ENCODE measurements at places on chromosomes 4 and X.

DNA sequence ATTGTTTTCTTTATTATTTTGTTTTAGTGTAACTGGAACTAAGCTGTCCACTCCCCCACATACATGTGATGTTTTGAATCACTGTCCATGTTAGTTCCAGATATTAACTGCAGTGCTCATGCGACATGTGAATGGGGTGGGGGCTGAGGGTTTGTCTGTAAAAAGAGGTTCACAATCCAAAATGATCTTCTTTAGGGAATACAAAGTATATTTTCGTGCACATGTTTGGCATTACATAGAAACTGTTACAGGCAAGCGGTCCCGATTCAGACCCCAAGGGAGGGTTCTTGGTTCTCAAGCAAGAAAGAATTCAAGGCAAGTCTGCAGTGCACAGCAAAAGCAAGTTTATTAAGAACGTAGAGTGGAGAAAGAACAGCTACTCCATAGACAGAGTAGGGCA, 296.5 kb upstream of the CLNK start:
- DNase-seq = no peak

- DNase-seq = no peak
These were observed 60.0 kb downstream of the SLC9B1 start for GRCh38 chr4:102959496-102959895.

DNA sequence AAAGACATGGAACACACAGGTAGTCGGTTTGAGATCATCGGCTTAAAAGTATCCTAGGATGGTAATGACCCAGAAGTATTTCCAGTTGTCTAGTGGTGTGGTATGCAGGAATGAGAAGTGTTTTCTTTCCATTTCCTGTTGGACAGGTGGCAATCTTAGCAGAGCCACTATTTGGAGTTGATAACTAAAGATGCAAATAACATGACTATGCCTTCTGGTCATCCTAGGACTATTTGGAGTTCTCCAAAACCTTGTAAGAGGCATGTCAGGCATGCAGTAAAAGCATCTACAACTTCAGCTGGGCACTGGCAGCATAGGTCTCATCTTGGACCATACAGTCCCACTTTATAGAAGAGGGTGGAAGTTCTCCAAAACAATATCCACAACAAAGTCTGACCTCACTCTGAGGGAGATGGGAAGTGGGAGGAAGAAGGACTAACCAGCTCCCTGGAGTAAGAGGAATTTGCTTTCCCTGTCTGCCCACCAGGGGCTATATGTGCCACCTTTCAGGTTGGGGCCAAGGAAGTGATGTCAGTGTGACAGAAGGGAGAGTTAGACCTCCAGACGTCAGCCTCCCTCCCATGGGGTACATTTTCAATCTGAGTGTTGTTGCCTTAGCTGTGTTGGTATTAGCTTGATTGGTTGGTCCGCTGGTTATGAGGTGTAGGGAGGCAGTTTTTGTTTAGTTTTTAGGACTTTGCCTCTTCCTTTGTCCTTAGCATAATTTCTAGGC, 101.2 kb upstream of the MYOZ2 start:
- no peak for DNase-seq

DNA sequence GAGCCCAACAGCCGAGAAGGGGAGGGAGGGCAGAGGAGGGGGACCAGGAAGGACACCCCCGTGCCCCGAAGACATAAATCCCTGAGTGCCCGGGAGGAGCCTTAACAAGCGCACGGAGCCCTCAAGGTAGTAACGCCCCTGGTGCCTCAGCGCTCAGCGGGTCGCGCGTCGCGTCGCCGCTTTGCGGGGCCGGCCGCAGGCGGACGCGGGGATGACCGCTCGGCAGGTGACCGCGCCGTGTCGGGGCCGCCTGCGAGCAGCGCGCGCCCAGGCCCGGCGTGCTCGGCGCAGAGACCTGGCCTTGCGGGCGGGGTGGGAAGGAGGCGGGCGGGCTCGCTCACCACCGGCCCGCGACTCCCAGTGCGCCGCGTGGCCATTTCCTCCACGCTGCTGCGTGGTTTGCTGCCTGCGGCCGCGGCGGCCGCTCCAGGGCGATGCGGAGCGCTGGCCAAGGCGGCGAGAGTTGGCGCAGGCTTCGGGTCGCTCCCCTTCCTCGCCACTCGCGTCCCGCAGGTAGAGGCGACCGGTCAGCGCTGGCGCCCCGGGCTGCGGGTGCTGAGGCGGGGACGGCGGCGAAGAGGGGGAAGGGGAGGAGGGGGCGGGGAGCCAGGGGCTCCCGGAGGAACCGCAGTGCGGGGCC, 632 bp downstream of the CCSER1 start:
- peak; percentile 77 for DNase-seq

DNA sequence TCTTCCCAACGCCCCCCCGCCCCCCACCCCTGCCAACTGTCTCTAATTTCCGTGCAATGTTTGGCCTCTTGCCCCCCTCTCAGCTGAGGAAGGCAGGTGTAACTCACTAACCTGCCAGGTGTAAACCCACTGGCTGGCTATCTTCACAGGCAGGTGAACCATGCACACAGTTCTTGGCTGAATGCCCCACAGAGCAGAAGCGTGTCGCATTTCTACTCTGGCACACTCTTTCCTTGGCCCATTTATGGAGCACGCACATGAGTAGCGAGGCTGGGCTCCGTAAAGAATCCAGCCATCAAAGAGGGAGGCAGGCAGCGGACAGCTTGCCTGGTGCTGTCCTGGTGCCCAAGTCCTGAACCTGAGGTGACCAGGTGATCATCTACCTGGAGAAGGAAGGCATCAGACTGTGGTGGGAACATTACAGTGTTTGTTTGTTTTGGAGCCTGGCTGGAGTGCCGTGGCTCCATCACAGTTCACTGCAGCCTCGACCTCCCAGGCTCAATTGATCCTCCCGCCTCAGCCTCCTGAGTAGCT, 39.2 kb upstream of the CRMP1 start:
- no peak for DNase-seq

- no peak for DNase-seq
These were observed 59.7 kb downstream of the RWDD4 start for GRCh38 chr4:183599284-183599683.

DNA sequence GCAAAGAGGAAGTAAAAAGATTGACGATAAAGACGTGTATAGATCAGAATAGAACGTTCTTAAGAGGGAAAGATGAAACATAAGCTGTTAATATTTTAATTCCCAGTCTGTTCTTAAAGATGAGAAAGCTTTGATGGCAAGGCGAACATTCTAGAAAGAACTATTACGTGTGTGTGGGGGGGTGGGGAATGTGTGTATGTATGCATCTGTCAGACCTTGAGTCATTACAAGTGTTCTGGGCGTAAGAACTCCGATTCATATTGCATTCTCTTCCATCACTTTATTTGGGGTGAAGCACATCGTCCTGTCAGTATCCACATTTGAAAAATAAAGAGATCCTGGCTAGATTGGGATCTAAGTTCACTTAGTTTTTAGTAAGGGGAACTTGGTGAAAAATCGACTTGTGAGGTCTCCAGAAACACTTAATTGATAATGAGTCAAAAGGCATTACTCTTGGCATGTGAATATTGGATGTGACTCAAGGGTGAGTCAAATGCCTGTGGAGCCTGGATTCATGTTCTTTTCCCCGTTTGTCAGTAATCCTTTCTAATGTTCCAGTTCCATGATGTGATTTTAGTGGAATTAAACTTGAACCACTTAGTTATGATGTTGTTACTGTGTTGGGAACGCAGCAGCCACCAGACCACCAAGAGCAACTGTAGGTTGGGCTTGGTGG, 3.1 kb downstream of the SMS start:
- no peak for DNase-seq

DNA sequence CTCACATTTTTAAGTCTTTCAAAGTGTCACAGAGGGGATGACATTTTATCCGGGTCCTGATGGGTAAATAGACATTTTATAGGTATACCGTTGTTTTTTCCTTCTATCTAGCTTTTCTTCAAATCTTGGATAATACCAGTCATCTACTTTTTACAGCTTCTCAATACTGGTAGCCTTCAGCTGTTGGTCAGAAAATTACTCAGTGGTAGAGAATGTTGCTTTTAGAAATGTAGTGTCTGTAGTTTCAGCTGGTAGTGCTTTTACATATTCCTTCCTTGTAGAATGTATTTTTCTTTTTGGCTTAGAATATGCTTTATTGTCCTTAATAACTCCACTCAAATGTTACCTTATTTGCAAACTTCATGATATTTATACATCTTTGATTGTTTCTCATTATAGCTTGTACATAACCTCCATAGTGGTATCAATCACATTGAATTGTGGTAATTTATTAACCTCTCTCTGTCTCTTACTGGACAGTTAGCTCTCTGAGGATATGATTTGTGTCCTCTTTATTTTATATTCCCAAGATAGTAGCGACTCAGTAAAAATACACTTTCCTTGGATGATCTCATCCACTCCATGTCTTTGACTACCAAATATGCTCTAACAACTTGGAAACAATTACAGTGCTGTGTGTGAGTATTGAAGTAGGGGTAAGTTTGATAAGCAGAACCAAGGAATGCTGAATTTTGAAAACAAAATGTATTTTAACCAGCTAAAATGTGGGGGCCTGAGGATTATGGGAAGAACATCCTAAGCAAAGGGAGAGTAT, 53.8 kb downstream of the RAP1GDS1 start:
- DNase-seq = no peak

GRCh38 chr4:41015016-41015675, 199.2 kb downstream of the APBB2 start:
- DNase-seq = no peak

DNA sequence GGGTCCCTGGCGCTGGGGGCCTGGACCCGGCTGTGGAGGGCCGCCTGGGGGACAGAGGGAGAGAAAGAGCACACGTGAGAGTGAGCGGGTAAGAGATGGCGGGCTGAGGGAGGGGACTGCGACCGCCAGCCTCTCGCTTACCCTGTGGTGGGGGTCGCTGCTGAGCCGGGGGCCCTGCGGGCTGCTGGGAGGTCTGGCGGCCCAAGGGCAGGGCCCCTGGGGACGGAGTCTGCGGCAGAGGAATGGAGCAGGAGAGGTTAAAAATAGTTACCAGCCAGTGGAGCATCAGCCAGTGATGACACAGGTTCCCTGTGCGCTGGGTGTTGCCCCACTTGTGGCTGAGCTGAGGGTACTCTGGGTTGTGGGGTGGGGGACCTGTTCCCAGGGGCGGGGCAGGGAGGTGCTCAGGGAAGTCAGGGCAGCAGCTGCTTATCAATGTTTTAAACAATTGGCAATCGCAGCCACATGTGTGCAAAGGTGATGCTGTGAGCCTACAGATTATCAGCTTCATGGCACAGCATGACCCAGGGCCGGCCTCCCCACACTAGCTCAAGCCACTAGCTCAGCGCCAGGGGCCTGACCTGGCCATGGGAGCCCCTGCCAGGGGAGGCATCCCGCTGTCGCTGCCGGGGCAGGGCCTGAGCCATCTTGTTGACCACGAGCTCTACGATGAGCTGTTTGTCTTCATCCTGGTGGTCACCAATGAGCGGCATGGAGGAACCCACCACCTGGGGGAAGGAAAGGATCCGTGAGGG, 7.5 kb upstream of the TIMP1 start:
- DNase-seq = no peak

DNA sequence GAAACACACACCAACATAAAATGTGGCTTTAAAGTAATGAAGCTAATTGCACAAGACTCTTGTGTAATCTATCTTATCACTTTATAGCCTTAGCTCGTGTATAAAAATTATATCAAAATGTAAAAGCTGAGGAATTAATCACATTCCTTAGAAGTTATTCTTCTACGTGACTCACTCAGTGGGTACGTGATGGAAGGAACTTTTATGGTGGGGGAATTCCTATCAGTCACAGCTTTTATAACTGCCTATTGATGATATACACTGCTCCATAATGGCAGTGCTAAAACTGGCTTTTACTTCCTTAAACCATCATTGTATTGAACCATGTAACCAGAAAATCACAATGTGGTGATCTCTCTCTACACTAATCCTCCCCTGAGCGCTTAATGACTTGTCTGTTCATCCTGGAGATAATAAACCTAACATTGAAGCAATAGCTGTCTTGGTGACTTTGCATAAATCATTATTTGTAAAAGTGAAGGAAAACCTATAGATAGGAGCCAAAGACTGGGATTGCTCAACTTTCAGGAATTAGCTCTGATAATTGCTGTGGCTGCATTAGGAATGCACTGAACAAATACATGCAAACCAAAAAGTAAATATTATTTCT, 276.7 kb downstream of the GBA3 start:
- no peak for DNase-seq

DNA sequence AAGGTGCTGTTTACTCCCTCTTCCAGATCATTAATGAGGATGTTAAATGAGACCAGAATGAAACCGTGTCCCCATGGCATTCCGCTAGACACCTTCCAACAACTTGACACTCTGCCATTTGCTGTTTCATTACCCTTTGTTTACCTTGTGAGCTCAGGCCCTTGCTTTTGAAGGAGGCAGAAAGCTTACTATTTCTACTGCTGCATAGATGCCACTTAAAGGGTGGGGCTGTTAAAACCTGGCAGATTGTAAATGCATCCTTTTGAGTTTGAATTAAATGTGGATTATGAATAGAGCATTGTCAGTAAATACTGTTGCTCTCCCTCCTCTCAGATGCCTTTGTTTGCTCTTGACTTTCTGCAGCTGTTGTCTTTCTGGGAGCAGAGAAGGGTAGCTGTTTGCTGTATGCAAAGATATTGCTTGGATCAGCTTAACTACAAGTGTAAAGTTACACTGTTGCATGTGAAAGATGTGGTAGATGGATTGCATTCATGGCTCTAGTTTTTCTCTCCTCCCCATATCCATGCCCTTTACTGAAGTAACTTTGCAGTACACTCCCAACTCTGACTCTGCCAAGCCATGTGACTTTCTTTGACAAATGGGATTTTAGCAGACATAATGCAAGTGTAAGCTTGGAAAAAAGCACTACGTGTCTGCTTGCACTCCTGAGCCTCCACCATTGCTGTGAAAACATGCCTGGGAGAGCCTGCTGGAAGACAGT, 75.0 kb upstream of the DHX15 start:
- no peak for DNase-seq

DNA sequence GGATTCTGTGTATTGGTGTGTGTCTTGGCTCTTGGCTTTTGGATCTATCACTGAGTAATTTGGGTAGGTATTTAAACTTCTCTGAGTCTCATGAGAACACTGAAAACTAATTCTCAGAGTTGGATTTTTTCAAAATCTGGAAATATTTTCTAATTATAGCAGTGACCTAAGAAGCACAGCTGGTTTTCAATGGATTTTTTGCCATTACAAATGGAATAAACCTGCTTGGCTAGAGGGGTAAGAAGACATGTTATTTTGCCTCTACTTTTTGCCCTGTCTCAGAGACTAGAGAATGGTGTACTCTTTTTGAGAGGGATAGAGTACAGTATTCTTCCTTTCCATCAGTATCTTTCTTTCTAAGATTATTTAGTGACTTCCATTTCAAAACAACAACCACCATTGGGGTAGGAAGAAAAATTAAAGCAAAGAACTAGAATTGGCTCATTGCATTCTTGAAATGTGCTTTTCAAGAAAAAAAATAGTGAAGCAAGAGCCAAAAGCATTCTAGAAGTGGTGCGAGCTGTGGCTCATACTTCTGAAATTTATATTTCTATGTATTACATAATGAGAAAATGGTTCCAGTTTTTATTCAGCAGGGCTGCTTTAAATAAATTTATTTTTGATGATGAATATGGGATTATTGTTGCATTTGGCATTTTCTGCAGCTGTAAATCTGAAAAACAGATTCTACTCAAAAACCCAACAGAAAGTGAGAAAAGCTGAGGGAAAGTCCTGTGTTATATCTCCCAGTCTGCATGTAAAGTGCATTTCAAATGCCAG, 850.2 kb upstream of the SLIT2 start:
- no peak for DNase-seq

- DNase-seq = no peak
These were observed 57.0 kb downstream of the ATP11C start for GRCh38 chrX:139875841-139876240.
